Uterine smooth muscle cell (primary cell): ENCODE measurements at places on chromosomes 11 and 22. TPM values are rescaled to one million over a fixed set of nuclear protein-coding genes. Genes with fewer than 3 reads are reported as not detected.

Gene EHF
- total RNA-seq = not detected in 2 replicates

Gene TEAD1
- total RNA-seq = 102 TPM in 2 replicates

Gene APOL5
- total RNA-seq = not detected in 2 replicates

Gene UBQLNL
- not detected in 2 replicates for total RNA-seq
